Globus pallidus (tissue), 1 donor: ENCODE measurements at places on chromosomes 13 and 19.

DNA sequence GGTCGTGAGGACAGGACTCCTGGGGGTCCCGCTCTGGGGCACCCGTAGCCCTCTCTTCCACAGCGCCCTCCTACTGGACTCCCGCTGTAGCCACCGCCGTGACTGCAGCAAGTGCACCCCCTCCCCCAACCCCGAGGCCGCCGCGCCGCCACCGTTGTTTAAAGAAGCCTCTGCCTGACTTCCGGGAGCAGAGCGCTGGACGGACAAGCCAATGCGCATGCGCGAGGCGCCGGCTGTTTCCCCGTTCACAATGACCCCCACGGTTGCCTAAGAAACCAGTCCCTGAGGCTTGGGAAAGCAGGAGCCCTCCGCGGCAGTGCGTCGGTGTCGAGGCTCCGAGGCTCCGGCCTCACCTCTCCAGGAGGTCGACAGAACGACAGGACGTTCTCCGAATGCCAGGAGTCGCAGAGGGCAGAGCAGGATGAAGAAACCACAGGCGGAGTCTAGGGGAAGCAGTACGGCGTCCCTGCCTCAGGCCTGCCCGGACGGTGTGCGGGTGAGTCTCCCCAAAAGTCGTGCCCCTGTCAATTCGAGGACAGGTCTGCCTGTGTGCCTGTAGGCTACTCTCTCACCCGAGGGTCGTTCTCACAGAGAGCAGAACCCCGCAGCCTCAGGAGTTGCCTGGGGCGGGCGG lies 70.5 kb upstream of the ZNF420 start:
- no peak for DNase-seq

DNA sequence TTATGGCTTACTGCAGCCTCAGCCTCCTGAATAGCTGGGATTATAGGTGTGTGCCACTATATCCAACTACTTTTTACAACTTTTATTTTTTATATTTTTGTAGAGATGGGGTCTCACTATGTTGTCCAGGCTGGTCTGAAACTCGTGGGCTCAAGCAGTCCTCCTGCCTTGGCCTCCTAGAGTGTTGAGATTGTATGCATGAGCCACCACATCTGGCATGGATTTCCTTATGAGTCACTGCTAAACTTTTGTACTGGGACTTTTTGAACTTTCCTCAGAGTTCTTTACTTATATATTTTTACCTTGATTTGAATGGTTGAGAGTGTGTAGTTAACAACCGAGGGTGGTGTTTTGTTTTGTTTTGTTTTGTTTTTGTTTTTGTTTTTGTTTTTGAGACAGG lies 33.4 kb downstream of the DNAJC3 start:
- DNase-seq, result no peak

DNA sequence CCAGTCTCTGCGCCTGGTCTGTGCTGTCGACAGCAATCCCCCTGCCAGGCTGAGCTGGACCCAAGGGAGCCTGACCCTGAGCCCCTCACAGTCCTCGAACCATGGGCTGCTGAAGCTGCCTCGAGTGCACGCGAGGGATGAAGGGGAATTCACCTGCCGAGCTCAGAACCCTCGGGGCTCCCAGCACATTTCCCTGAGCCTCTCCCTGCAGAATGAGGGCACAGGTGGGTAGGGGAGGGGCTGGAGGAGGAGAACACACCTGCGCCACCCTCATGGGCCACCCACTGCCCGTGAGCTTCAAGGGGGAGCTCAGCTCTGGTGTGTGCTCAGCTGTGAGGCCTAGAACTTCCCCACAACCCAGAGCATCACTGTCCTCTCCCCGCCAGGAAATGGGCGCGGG lies 38.6 kb upstream of the CD33 start:
- no peak for DNase-seq

DNA sequence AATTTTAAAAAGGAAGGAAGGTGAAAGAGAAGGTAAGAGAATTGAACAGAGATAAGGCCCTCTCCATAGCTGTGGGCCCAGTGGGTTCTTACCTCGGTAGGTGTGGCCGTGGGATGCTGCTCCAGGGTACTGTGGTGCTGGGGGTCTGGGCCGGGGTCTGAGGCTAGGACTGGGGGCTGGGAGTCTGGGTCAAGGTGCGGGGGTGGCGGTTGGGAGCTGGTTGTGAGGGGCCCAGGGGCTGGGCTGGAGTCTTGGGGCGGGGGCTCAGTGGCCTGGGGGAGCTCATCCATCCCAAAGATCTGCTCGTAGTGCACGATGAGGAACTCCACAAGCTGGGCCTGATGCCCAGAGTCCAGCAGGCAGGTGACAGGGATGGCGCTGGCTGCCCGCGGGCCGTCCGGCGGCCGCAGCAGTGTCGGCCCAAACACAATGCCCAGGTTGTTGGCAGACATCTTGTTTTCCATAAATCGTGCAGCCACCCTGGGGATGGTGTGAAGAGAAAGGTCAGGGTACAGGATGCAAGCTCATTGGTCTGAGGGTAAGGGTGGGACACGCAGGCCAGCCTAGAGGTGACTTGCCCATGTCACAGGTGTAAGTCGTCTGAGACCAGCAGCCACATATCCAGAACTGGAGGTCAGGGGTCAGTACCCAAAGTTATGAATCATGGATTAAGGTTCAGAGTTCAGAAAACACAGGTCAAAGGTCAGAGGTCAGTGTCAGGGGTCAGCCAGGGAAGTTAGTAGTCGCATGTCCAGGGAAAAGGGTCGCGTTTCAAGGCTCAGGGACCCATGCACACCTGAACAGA lies 5.9 kb upstream of the LPAR2 start:
- no peak for DNase-seq

GRCh38 chr13:40389081-40389641 lies 277.3 kb downstream of the FOXO1 start:
- DNase-seq, result no peak

- DNase-seq, result no peak
These were observed 4.4 kb downstream of the HAS1 start for GRCh38 chr19:51719251-51719988.

- no peak for DNase-seq
These were observed 26.4 kb downstream of the PIN1 start for GRCh38 chr19:9861503-9861902.

DNA sequence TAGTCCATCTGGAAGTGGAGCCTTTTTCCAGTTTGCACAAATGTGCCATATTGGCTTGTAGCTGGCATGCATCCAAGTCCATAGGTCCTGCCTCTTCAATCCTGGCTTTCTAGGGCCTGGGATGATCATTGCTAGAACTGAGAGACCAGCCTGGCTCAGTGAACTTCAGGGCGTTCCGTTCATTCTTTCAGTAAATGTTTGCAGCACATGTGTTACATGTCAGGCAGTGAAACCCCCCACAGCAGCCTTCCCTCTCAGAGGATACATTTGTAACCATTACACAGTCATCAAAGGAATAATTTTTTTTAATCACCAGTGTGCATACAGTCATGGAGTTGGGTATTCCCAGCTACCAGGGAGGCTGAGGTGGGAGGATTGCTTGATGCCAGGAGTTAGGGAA lies 9.7 kb downstream of the FUT2 start:
- no peak for DNase-seq

DNA sequence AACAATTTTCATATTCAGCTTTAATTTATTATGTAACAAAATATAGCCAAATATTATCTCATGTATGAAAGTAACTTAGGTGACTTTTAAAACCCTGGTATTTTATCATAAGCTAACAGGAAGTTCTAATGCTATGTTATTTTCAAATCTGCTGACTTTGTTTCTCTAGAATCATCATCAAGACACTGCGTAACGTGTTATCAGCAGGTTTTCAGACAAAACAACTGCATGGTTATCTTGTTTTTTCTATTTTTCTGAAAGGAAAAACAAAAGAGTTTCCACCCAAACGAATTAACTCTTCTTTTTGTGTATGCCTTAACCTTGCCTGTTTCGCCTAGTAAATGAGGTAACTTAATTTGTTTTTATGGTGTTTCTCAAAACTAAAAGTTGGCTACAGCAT lies 156.3 kb downstream of the TBC1D4 start:
- DNase-seq, result no peak

GRCh38 chr13:34822650-34823049 lies 119.4 kb upstream of the NBEA start:
- DNase-seq, result no peak

GRCh38 chr13:31986676-31987470 lies 44.7 kb upstream of the FRY start:
- no peak for DNase-seq

- peak; percentile 55 for DNase-seq
These were observed 4.6 kb downstream of the S1PR2 start for GRCh38 chr19:10226376-10227025.

GRCh38 chr13:50613356-50613831 lies 230.1 kb downstream of the DLEU7 start:
- no peak for DNase-seq

DNA sequence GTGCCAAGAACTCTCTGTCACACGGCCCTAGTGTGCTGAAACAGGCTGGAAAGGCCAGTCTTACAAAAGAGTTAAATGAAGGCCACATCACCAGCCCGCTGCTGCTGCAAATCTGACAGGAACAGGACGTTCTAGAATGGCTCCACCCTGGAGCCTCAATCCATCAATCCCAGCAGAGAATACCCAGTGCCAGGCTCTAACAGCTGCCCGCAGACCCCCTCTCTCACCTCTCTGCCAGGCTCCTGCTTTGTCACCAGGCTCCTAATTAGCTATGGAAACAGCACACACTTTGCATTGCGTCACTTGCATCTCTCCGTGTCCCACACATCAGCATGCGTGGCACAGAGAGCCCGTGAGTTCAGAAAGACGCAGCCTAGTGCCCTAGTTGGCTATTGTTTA lies 314.1 kb downstream of the FOXO1 start:
- peak; percentile 57 for DNase-seq

GRCh38 chr19:18596752-18597157 lies 8.2 kb downstream of the REX1BD start:
- no peak for DNase-seq

GRCh38 chr13:92566767-92567166 lies 659.8 kb upstream of the GPC6 start:
- no peak for DNase-seq

GRCh38 chr13:43751624-43752023 lies 35.1 kb downstream of the ENOX1 start:
- DNase-seq, result no peak

- DNase-seq, result no peak
These were observed 4.4 kb downstream of the JAK3 start for GRCh38 chr19:17843292-17843827.

DNA sequence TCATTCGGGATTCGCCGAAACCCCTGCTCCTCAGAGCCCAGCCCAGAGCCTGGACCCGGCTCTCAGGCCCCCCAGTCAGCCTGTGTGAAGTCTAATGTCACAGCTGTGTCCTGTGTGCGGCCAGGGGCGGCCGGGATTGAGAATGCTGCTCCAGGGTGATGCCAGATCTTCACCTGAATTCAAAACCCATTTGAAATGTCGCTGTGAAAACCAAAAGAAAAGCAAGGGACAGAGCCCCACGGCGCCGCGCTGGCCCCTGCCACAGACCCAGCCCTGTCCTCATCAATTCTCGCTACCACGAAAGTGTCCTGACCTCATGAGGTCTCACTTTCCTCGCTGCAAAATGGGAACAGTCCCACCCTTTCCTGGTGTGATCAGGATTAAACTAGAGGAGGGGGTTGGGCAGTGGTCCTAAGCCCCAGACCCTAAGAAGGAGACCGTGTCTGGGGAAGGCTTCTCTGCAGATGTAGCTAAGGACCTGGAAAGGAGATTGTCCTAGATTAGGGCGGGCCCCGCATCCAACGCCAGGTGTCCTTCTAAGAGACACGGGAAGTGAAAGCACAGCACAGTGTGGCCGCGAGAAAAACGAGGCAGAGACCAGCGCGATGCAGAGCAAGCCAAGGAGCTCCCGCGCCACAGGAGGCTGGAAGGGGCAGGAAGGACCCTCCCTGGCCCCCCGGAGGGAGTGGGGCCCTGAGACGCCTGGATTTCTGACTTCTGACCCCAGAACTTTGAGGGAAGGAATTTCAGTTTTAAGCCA lies 34.0 kb upstream of the SPACA7 start:
- DNase-seq, result no peak

DNA sequence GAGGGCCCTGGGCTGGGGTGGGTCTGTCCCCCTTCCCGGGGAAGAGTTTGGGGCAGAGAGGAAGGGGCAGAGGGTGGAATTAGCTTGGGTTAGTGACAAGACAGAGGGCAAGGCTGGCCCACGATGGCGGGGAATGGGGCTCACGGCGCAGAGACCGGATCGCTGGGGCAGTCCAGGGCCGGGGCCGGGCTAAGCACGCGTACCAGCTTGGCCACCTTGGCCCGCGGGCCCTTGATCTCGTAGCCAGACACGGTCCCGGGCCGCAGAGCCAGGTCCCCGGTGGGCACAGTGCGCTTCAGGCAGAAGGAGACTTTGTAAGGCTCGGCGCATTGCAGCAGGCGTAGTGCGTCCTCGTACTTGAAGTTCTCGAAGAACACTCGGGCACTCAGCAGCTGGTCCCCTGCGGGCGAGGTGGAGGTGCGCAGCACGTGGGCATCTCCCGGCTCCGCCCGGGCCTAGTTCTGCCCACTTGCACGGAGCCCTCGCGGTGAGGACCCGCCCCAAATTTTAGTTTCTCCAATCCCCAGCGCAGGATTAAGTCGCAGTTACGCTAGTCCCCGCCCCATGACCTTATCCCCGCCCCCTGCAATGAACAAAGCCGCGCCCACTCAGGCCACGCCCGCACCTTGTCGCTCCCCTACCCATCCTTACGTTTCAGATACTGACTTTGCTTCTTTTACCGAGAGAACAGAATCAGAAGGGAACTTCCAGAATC lies 8.6 kb upstream of the HIPK4 start:
- DNase-seq, result no peak

DNA sequence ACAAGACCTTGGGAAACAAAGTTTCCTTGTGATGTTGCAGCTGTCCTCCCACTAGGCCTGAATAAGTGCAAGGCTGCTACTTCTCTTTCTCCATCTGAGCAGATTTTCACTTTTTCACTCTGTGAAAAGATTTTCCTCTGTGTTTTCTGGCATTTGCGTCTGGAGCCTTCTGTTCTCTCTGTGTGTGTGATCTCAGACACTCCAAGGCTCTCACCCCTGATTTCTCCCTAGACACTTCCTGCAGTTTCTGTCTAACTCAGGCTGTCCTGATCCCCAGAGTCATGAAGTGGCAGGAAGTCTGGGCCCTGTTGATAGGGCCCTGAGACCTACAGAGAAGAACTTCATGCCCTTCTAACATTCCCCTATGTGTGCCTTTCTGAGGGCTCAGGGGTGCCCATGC lies 37.2 kb downstream of the SIGLEC7 start:
- DNase-seq, result no peak

DNA sequence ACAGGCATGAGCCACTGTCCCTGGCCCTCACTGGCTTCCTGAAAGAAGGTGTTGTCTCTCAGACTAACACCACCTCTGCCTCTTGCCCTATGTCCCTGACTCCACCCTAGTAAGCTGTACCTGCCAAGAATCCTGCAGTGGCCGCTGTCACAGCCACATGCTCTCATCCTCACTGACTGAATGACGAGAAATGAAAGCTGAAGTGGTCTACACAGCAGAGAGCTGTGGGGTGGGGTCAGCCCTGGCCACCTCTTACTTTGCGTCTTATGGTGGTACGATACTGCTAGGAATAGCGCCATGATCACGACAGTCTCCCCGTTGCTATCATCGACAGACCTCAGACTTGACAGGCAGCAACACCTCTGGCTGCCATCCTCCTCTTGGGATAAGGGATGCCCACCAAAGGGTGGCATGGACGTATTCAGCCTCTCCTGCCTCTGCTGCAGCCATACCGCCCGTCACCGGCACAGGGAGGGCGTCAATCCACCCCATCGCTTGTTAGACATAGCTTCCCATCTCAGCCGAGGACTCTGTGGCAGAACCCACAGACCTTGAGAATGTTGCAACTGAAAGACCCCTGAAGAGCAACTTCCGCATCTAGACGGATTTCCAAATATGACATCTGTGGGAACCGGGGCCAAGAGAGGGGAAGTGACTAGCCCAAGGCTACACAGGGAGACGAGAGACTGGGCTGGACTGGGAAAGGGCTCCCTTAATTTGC lies 809 bp downstream of the MYO1F start:
- no peak for DNase-seq
